ENCODE measurements at places on chromosomes 13 and 19.

- ATAC-seq, result no peak
These were observed 214.2 kb upstream of the MAB21L1 start for GRCh38 chr13:35690581-35691207.

GRCh38 chr13:50417597-50417996 is 402.4 kb downstream of the KCNRG start:
- ATAC-seq, result no peak

GRCh38 chr19:33736158-33736557 is 60.5 kb upstream of the KCTD15 start:
- no peak for ATAC-seq

- no peak for ATAC-seq
These were observed 302.6 kb downstream of the ATP8A2 start for GRCh38 chr13:25674371-25674770.

DNA sequence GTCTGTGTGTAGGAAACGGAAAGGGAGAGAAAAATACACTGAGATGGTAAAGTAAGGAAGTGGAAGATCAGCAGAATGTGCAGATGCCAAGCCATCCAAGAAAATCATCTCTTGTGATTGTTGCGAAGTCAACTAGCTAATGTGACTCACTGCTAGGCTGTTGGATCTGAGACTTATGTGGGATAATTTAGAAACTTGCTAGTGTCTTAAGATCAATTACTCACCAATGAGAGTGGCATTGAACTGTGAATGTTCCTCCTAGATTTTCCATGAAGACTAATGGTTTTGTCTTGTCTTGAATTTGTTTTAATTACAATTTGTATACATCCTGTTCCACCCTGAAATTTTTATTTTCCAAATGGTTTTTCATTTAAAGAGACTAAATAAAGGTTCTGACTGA is 771.6 kb downstream of the EFNB2 start:
- ATAC-seq, result no peak

DNA sequence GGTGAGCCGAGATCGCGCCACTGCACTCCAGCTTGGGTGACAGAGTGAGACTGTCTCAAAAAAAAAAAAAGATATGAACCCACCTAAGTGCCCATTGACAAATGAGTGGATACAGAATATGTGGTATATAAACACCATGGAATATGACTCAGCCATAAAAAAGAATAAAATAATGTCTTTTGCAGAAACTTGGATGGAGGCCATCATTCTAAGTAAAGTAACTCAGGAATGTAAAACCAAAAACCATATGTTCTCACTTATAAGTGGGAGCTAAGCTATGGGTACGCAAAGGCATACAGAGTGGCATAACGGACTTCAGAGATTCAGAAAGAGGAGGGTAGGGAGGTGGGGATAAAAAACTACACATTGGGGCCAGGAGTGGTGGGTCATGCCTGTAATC is 29.5 kb downstream of the PLA2G4C start:
- no peak for ATAC-seq

DNA sequence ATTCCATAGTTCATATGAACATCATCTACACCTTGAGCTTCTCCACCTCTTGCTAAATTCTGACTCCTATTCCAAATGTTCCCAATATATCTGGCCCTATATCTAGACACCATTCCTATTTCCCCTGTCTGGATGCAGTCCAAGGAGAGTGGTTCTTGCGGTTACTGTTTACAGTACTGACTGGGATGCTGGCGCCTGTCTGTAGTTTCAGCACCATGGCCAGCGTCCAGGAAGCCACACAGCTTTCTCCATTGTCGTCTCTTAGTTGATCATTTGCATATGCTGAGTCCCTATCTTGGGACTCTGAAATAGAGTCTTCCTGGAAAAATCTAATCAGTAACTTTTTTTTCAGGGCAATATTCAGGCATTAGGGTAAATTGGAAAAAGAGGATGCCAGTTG is 14.9 kb downstream of the LAIR2 start:
- ATAC-seq, result no peak

- ATAC-seq, result no peak
These were observed 10.6 kb upstream of the CEACAM21 start for GRCh38 chr19:41565379-41565720.
